Hindlimb muscle (tissue), 1 donor: ENCODE measurements at places on chromosomes 6 and 20.

DNA sequence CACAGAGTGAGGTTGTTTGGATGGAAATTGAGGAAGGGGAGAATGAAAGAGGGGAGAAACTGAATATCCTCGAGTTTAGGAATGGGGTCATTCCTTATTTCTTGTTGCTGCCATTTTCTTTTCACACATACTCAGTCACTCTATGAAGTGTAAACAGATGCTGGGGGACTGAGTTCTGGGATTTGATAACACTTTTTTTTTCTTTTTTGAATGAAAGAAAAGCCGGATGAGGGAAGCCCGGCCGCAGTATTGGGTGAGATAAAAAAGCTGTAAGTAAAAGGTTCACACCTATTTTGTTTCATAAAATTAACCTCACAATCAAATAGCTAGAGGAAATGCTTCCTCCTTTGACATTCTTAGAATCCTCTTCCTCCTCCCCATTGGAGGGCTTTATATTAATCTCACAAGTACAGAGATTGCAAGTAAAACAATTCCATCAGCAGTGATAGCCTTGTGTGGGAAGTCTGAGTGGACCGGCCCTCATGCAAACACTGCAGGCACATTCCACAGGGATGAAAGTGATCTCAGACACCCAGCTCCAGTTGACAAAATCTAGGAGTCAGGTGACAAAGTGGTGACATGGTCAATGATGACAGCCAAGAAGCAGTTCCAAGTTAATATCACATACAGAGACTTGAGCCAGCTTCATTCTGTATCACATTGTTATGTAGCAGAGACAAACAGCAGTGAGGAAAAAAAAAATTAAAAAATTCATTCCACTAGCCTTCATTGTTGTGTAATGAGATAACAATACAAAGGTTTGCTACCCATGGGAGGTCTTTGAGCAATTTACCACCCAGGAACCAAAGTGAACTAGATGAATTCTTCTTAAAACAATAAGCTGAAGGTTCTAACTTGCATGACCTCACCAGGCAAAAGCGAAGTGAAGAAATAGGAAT is 391.1 kb upstream of the HSF2 start:
- no peak for DNase-seq

DNA sequence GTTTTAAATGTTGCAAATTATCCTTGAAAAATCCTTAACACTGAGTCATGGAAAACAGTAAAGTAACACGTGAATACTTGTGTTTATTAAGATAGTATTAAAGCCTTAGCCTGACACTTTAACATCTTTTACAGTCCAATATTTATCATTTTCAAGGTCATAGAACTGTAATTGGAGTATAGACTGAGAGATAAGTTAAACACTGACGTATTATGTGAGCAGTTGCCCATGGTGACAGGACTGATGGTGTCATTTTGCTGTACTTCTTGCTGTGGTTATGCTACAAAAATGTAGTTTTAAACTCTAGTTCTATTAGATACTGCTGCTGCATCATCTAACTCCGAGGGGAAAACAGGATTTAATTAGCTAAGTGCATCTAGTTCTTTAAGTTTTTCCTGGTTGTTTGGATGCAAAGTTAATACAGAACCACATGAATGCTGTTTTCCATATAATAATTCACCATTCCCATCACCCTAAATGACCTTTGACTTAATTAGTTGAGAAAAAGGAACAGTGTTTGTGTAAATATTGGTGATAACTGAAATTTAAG is 37.8 kb downstream of the SLC2A12 start:
- DNase-seq: no peak

GRCh38 chr20:54680872-54681619 is 205.7 kb downstream of the DOK5 start:
- peak; percentile 56 for DNase-seq

GRCh38 chr6:94071835-94072234 is 652.5 kb upstream of the EPHA7 start:
- DNase-seq: no peak

- no peak for DNase-seq
Observed at GRCh38 chr20:36792422-36792821, 18.9 kb upstream of the DSN1 start.

DNA sequence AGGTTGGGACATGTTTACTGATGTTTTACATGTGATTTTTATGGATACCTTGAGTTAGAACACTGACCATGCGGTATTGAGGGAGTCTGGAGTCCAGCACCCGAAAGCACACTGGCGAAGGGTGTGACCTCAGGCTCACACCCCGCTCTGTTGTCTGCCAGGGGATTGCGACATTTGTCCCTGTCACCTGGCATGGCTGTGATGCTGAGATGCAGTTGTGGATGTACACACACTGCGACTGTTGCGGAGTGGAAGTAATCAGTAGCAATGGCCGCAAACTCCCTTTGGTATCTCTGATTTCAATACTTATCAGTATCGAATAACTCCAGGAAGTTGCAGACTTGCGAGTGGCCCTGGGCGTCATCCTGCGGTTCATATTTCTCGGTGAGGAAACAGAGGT is 43.2 kb downstream of the CDH4 start:
- no peak for DNase-seq

- DNase-seq: no peak
Observed at GRCh38 chr6:53892707-53893106, 97.9 kb downstream of the LRRC1 start.

- no peak for DNase-seq
Observed at GRCh38 chr20:11929947-11930346, 12.3 kb downstream of the BTBD3 start.

- DNase-seq: no peak
Observed at GRCh38 chr20:15951658-15952057, 621.6 kb downstream of the KIF16B start.
